CD4-positive, alpha-beta T cell treated with Interleukin-15 for 1 hour (primary cell): ENCODE measurements at places on chromosomes 16 and 17.
A peak's percentile ranks its signal among the peaks of the same experiment; 100 is the strongest.

DNA sequence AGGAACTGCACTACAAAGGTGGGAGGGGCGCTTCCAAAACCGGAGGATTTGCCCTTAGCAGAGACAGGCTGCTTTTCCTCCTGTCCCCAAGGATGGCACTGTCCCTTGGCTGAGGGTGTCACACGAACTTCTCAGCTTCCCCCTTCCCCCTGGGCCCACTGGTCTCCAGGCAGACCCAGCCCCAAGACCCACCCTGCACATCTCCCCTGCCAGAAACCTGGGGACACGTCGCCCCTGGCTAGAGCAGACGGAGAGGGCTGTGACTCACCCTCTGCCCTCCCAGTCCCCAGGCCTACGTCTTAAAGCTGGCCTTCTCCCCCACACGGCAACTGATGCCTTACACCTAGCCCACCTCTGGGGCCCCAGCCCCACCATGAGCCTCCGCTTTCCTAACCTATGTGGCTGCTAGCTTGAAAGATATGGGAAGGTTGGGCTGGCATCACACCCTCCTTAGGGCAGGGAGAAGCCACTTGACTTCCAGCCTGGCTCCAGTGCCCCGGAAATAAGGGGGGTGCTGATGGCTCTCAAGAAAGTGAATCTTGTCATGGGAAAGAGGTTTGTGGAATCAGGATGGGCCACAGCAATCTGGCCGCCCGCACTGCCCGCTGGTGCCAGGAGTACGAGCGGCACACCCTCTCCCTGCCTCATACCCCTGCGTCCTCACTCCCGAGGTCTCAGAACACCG lies 4.6 kb downstream of the ZNF319 start:
- DNase-seq = no peak

GRCh38 chr17:20952183-20952582 lies 90.6 kb downstream of the USP22 start:
- DNase-seq = no peak

- no peak for DNase-seq
Measured at GRCh38 chr16:1550069-1550468, 16.6 kb downstream of the TMEM204 start.

DNA sequence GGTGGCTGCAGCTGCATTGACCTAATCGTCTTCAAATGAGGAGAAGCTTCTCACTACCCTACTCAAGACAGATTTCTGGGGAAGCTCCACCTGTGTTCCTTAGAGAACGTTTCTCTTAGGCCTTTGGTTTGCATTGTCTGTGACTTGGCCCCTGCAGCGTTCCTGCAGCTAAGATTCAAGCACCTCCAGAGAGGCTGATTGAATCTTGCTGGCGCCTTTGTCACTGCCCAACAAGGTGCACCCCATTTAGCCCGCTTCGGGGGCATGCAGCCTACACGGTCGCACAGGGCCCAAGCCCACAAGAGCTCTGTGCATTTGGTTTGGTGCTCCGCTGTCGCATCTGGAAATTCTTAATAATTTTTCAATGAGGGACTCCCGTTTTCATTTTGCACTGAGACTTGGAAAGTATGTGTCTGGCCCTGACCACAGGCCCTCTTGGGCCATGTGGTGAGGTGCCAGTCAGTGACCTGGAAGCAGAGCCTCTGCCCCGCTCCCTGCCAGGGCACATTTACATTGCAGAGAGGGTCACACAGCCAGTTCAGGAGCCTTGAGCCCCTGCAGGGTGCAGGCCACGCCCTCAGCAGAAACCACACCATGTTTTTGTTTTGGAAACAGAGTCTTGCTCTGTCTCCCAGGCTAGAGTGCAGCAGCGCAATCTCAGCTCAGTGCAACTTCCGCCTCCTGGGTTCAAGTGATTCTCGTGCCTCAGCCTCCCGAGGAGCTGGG lies 51.1 kb upstream of the CACNG5 start:
- DNase-seq = no peak

DNA sequence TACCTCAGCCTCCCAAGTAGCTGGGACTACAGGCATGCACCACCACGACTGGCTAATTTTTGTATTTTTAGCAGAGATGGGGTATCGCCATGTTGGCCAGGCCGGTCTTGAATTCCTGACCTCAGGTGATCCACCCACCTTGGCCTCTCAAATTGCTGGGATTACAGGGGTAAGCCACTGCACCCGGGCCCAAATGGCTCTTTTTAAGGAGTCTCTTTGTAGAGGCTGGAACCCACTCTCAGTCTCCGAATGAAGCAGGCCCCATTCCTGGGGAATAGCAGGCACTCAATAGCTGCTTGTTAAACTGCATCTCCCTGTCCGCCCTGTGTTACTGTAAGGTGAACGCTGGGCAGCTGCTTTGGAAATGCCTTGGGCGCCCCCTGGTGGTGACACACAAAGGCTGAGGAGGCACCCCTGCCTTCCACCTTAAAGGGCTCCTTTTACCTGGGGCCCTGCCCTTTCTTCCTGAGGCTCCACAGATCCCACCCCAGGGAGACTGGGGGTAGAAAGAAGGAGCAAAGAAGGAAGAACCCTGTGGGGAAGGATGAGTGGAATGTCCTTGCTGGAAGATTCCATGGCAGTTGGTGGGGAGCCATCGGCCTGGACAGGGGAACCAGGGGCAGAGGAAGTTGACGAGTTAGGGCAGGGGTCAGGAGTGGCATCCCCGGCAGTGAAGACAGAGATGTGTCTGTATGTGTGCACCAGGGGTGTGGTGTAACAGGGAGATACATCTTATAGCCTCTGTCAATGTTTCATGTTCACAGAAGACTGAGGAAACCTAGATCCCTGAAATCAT lies 6.1 kb upstream of the SP2 start:
- DNase-seq = peak; percentile 85

DNA sequence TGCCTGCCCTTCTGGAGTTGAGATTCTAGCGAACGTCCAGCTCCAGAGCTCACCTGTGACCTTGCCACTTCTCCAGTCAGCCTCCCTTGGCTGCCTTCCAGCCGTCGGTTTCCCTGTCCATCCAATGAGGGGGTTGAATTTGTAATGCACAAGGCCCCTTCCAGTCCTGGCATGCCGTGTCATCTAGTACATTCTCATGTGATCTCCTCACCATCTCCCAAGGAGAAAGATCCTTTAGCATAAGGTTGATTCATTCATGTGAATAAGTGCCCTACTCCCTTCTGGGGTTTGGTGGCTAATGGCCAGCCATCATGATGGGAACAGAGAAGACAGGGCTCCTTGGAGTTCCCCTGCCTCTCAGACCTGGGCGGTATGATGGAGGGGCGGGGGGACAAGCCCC lies 18.9 kb upstream of the ABCC3 start:
- no peak for DNase-seq

- DNase-seq = peak; percentile 30
Measured at GRCh38 chr16:71807905-71808592, 585 bp downstream of the AP1G1 start.

DNA sequence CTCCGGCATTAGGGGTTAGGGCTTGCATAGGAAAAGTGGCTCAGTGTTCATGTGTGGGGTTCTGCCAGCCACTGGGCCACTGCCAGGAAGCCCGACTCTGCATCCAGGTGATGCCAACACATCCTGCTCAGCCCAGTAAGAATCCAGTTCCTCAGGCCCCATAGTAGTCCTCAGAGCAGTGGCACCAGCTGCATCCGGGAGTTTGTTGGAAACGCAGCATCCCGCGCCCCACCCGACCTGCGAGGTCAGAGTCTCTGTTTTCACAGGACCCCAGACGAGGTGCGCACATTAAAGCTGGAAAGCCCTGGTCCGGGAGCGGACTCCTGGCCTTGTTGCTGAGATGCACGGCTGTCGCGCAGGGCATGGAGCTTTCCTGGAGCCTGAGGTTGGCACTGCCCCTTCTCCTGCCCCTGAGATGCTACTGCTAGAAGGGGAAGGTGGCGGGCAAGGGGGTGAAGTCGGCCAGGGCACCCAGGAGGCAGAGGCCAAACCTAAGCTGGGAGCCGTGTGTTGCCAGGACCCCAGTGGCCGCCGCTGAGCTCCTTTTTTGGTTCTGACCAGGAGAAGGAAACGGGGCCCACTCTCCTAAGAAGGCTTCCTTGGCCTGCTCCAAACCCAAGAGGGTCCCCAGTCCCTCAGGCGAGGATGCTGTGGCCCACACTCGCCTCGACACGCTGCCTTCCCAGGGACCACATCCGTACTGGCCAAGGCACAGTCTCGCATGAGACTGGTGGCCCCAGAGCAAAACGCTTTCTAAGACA lies 44.4 kb downstream of the NOS2 start:
- no peak for DNase-seq

DNA sequence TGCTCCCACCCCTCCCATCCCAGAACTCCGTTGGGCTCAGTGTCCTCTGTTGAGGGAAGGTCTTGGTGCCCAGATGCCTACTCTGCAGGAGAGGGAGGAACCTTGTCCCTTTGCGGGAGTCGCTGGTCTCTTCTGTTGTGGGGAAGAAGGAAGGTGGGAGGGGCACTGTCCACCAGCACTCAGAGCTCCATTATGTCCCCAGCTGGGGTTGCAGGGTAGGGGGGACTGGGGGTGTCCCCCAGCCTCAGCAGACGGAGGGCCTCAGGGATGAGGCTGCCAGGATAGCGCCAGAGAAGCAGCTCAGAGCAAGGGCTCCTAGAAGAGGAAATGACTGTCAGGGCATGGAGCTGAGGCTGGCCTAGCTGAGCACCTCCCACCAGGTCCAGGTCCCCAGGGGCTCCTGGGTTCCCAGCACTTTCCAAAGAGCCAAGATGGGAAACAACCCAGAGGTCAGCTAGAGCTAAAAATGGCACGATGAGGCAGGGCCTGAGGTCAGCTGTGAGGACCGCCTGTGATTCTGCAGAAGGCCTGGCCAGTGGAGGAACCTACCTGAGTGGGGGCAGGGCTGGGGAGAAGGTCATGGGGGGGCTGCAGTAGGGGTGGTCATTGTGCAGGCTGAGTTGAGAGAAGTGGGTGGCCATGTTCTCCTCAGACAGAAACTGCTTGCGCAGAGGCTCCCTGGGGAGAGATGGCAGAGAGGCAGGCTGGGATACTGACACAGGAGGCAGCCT lies 893 bp downstream of the HCFC1R1 start:
- no peak for DNase-seq

GRCh38 chr17:5203178-5203907 lies 11.7 kb upstream of the ZNF594 start:
- DNase-seq = no peak

- DNase-seq = no peak
Measured at GRCh38 chr16:88357317-88358022, 25.3 kb upstream of the ZNF469 start.

DNA sequence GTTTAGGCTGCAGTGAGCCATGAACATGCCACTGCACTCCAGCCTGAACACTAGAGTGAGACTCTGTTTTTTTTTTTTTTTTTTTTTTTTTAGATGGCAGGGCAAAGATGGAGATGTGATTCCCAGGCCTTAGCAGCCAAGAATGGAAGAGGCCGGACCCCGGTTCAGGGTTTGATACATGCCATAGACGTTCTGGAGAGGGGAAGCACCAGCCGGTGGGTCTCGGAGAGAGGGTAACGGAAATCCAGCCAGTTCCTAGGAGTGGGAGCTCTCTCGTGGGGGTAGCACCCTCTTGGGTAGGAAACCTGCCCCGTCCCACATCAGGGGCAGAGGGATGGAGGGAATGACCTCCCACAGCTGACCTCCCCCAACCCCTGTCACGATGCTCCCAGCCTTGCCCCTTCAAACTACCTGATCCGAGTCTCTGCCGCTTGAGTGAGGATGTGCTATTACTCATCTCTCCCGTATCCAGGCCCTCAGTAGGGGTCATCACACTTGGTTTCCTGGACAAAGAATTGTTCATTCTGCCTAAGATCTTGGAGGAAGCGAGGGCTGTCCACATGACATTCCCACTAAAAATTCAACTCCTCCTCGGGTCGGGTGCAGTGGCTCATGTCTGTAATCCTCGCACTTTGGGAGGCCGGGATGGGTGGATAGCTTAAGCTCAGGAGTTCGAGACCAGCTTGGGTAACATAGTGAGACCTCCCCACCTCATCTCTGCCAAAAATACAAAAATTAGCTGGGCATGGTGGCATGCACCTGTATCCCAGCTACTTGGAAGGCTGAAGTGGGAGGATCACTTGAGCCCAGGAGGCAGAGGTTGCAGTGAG lies 47.3 kb downstream of the MIS12 start:
- no peak for DNase-seq

DNA sequence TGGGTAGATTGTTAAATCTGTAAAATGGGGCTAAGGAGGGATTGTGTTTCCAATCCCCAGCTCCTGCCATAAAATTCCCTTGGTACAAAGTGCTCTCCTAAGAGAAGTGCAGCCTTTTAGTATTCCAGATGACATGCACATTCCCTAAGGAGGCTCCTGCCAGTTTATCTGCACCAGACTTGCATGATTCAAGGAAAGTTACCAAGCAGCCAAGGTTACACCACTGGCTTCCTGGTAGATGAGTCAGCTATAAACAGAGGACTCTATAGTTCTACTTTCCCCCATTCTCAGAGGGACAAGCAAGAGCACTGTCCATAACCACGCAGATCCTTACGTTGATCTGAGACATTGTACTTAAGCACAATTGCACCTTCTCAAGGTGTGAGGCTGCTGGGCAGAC lies 1.9 kb downstream of the CALB2 start:
- no peak for DNase-seq

DNA sequence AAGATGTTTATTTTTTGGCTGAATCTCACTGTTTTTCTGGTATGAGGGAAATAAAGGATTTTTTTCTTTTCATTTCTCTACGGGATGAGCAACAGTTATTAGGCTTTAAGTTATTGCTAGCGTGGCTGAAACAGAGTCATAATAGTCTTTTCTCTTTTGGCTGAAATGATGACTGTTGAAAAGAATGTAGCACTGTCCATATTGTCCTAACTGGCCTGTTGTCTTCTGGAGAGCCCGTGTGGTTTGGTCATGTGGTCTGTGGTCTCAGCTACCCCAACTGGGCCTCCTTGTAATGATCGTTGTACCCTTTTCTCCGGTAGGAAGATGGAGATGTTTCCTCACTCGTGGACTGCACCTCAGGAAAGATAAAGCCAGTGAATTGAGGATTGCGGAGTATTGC lies 36.6 kb downstream of the EPN2 start:
- no peak for DNase-seq

- DNase-seq = no peak
Measured at GRCh38 chr16:85221771-85222154, 109.5 kb upstream of the CIBAR2 start.

DNA sequence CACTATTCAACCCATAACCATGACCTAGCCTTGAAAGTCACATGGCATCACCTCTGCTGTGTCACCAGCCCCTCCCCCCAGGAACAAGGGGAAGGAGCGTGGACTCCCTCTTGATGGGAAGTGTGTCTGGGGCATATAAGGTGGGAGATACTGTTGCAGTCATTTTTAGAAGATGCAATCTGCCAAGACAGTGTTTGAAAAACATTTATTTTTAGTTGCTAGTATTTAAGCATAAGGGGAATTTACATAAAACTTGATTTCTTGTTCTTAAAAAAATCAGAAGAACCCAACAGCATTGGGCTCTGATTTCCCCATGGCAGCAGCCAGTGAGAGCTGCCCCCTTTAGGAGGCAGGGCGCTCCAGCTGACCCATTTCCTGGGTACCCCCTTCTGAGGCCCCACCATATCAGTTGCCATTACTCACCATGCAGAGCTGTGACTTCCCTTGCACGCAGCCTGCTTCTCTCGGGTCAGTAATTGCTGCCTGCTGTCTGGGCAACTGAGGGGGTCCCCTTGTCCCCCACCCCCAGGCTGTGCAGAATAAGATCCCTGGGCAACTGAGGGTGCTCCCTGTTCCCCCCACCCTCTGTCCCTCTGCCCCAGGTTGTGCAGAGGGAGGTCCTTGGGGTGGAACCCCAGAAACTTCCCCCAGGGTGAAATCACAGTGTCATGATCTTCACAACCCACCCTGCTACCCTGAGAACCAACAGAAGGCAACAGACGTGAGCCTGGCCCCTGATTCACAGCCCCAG lies 11.8 kb upstream of the CDC42EP4 start:
- no peak for DNase-seq
